Stimulated activated CD4-positive, alpha-beta T cell treated with anti-CD3 and anti-CD28 coated beads, Interleukin-12 subunit alpha, Interleukin-12 subunit beta, amount 100 ng/mL, for 48 hours (primary cell): ENCODE measurements at places on chromosomes 12 and 14.

GRCh38 chr12:77315407-77315806, 250.0 kb upstream of the E2F7 start:
- no peak for DNase-seq

DNA sequence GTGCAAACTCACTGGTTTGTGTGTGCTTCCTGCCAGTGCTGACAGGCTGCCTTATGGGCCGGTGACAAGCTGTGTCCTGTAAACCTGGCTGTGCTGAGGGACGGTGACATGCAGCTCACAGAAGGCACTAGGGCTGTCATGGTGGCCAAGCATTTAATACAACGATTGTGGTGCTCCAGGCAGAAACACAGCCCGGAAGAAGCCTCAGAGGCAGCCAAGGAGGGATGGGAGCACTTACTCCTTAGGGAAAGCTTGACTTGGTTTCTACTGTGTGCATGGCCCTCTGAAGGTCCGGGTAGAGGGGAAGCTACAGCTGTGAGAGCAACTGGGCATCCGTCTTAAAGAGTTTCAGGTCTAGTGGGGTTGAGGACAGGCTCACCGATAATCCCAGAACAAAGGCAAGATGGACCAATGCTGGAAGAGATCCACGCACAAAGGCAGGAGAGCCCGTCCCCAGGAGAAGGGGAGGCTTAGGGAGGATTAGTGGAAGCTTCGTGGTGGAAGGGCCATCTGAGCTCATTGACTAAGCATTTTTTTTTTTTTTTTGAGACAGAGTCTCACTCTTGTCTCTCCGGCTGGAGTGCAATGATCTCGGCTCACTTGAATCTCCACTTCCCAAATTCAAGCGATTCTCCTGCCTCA, 10.7 kb upstream of the MCRS1 start:
- no peak for DNase-seq

- no peak for DNase-seq
These were observed 187.1 kb downstream of the KICS2 start for GRCh38 chr12:64034901-64035576.

DNA sequence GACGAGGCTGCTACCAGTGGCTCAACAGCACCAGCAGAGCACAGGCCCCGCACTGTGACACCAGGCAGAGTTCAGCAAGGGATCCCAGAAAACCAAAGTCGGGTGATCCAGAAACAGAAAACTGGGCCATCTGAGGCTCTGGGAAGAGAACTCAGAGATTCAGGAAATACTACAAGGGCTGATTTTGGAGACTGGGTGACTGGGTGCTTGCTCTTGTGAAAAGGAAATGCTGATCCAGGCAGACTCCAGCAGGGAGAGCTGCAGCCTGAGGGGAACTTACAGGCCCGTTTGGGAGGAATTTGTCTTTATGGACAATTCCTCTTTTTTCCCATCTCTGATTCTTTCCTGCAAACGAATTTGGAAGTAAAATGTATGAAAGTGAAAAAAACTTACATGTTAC, 28.2 kb downstream of the FOXN3 start:
- DNase-seq: no peak

- no peak for DNase-seq
These were observed 50.4 kb upstream of the ASPG start for GRCh38 chr14:104034976-104035699.

DNA sequence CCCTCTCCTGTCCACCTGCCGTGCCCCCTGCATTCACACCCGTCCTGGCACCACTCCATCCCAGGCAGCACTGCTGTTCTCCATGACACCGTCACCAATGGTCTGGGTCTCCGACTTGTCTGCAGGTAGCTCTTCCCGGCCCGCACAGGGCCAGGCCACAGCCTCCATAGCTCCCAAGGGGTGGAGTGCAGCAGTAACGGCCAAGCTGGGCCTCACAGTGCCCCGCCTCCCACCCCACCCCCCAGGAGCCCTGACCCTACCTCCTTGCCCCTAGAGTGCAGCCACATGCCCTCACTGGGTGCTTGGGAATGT, 12.9 kb downstream of the FBRSL1 start:
- no peak for DNase-seq

DNA sequence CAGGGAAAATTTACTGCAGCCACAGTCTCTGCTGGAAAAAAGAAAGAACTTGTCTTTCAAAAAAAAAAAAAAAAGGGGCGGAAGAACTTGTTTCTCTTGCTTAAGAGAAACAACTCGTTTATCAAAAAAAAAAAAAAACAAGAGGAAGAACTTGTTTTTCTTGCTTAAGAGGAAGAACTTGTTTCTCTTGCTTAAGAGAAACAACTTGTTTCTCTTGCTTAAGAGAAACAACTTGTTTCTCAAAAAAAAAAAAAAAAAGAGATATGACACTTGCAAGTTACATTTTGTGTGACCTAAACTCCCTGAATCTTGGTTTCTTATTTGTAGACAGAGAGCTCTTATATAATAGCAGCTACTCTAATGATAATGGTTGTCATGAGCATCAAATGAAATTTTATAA, 44.7 kb upstream of the USP15 start:
- DNase-seq: no peak

GRCh38 chr12:52749827-52750226, 27.3 kb downstream of the KRT76 start:
- DNase-seq: no peak

DNA sequence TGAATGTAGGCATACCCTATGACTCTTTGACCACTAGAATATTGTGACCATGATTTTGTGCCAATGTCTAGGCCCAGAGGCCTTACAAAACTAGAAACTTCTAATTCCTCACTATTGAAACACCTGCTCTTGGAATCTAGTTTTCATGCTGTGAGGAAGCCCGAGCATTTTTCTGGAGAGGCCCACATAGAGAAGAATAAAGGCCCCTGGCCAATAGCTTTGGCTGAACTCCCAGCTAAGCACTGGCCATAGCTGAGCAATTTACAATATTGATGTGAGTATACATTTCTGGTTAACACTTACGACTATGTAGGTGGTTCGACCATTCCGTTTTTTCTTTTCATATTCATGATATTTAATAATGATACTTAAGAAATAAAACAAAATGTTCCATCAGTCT, 190.3 kb downstream of the KCNH5 start:
- no peak for DNase-seq

GRCh38 chr12:52382854-52383253, 2.6 kb downstream of the KRT84 start:
- no peak for DNase-seq

GRCh38 chr12:56288705-56289387, 11.3 kb downstream of the CS start:
- no peak for DNase-seq

- DNase-seq: no peak
These were observed 80.7 kb upstream of the NUDT4 start for GRCh38 chr12:93297032-93297431.

DNA sequence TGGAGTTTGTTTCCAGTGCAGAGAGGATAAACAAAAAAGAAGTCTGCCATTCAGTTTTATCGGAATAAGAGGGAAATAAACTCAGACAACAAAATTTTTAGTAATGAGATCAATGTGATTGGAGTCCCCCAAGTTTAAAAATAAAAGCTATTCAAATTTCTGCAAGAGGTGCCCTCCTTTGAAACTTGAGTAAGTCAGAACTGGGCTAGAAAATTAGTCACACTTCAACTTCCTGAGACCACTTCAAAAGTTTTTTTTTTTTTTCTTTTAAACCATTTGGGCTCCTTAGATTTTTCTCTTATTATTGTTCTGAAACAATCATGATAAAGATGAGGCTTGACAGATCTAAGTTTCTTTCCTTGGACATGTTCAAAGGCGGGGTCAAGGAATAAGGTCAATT, 3.2 kb downstream of the DACT1 start:
- DNase-seq: no peak

DNA sequence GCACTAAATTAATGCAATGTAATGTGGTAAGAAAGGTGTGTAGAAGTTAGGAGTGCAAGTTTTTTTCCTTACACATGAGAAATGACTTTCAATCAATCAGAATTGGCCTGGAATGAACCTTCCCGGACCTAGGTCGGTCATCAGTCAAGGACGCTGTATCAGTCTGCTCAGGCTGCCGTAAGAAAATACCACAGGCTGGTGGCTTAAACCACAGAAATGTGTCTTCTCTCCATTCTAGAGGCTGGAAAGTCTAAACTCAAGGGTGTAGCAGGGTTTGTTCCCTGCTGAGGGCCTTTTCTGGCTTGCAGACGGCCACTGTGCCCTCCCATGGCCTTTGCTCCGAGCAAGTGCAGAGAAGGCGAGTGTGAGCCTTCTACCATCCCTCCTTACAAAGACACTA, 86.6 kb upstream of the DYNC1H1 start:
- no peak for DNase-seq

DNA sequence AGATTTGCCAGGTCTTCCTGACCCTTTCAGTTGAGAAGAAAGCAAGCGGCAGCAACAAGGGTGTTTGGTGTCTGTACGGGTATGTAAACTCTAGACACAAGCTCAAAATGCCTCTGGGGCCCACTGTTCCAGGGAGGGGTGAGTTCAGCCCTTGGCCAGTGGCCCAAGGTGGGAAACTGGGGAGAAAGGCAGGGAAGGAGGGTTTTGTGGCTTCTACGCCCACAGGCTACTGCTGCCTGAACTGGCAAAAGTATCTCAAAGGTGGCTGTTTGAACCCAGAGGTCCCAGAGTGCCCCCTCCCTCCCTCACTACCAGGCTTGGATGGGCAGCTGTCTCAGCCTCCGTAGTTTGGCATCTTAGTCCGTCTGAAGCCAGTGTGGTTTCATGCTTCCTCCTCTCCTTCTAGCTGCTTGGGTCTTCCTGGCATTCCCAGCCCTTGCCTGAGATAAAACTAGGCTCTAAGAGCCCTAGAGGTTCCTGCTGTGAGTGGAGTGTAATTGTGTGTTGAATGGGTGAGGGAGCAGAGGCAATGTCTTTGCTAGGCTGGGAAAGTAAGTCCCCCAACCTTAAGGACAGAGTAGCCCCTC, 5.5 kb downstream of the HOXC5 start:
- no peak for DNase-seq

DNA sequence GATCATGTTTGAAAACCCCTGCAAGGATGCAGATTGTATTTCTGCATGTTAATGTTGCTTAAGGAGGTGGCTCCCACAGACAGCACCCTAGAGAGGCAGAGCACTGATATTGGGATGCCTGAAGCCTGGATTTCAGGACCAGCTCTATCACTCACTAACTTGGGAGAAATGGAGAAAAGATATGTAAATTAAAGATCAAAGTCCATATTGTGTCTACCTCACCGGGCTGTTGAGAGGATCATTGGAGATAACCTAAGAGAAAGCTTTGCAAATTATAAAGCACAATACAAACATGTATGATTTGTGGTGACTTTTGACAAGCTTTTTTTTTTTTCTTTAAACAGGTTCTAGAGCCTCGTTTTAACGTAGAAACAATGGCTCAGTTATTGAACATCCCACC, 7.6 kb upstream of the REP15 start:
- no peak for DNase-seq

DNA sequence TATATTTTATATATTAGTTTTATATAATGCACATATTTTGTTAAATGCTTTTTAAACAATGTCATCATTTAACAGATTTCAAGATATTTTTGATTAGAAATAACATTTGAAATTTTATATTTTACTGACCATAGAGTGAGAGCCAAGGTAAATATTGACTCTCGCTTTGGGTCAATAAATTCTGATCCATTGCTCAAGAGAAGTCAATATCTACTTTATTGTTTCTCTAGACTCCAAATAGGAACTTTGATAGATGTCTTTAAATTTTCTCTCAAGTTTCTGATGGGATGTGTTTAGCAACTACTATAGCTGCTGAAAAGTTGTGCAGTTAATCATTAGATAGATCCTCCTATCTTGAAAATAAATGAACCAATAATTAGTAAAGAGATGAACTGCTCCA, 61.4 kb upstream of the ATXN7L3B start:
- no peak for DNase-seq

- no peak for DNase-seq
These were observed 234.9 kb downstream of the FLRT2 start for GRCh38 chr14:85764822-85765221.

GRCh38 chr12:6899837-6900519, 4.6 kb upstream of the LRRC23 start:
- DNase-seq: no peak

DNA sequence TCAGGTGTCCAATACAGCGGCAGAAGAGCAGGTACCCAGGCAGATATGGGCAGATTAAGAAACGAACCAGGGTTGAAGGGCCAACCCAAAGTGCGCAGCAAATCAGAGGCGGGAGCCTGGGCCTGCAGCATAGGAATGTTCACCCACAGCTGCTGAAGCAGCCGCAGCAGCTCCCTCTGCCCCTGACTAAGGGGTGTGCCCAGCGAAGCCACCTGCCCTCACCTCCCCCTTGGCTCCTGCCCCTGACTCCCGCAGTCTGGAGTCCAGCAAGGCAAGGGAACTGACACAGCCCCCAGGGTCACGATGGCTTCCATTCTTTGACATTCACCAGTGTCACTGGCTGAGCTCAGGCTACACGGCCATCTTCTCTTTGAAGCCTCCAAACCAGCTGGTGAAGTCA, 27.3 kb upstream of the ZFP36L1 start:
- DNase-seq: no peak

- DNase-seq: peak; percentile 66
These were observed 2.5 kb downstream of the C12orf57 start for GRCh38 chr12:6946033-6946919.

- DNase-seq: no peak
These were observed 110.9 kb downstream of the GPATCH2L start for GRCh38 chr14:76262641-76263040.

GRCh38 chr12:113385282-113385882, 18.3 kb downstream of the SDS start:
- no peak for DNase-seq

DNA sequence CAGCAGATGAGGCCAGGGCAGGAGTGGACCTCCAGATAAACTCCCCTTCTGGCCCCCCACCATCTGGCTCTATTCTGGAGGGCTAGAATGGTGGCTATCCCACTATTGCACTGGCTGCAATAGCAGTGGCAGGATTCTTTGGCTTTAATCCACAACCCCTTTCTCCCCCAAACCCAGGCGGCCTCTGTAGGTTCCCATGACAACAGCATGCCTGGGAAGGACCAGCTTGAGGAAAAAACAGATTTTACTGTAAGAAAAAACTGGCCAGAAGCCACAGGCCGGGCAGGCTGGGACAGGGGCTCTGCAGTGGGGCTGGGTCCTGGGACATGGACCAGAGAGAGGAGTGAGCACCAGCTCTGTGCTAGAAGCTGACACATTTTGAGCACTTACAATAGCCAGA, 13.6 kb upstream of the ACVR1B start:
- DNase-seq: no peak

DNA sequence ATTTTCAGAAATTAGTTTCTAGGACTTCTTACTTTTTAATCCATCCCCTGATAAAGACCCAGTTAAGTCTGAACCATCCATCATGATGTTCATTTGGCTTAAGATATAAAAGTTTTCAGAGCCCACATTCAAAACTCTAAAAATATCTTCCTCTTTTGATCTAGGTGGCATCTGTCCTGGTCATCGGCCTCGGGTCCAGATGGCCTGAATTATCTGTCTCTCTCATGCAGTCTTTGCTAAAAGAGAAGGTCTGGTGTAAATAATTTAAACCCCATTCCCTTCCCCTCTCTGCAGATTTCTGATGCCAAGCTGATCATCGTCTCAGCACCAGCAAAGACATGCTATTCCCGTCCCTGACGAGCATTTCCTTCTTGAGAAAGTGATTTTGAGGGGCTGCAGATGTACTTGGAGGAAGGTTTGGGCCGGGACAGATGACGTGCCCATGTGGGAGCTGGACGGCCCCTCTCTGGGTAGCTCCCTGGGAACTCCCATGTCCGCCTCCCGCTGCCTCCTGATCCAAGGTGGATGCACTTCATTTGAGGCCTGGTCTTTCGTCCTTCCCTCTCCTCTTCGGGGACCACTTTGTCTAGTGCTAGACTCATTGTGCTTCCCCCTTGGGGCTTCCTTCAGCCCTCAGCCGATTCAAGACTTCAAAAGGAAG, 173.0 kb upstream of the PRMT8 start:
- no peak for DNase-seq
